ENCODE measurements at places on chromosomes 1 and 21.

DNA sequence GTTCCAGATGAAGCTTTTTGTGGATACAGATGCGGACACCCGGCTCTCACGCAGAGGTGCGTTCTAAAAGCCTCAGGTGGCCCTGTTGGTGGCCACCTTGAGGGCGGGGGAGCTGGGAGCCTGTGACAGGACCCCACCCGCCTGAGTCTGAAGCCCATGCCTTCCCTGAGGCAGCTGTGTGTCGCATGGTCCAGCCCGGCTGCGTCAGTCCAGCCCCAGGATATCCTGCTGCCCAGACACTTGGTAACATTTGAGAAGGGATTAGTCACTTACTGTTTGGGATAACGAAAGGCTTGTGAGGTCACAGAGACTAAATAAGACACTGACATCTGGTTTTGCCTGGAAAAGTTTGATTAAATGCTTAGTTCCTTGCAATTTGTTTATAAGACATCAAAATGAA lies 68.9 kb downstream of the UCK2 start:
- DNase-seq = no peak

DNA sequence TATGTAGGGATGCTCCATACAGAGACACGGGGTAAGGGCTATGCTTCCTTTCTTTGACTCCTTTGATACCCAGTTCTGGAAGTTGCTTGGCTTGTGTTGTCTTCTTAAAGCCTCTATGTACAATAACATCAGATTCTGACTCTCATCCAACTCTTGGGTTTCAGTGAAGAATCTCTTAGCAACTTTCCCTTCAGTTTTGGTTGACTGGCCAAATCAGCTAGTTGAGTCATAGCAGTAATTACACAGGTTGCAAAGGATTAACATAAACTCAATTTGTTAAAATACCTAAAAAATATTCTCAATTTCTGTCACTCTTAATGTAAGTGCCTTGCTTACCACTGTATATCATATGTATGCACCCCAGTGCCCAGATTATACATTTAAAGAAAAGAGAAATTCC lies 9.2 kb downstream of the CD1E start:
- DNase-seq = no peak

DNA sequence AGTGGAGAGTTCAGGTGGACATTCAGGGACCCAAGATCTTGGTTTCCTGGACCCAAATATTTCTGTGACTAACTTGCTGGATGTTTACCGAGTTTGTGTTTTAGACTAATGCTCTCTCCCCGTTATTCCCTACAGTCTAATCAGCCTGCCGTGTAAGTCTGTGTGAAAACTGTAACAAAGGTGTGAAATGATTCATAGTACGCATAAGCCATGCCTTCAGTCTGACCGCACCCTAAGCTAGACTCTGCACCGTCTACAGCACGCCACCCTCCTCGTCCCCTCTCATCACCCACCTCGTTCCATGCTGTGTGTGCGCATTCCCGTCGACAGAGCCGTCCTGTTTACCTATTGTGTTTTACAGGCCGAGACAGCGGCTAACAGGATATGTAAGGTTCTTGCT lies 50.5 kb downstream of the ACTN2 start:
- no peak for DNase-seq

DNA sequence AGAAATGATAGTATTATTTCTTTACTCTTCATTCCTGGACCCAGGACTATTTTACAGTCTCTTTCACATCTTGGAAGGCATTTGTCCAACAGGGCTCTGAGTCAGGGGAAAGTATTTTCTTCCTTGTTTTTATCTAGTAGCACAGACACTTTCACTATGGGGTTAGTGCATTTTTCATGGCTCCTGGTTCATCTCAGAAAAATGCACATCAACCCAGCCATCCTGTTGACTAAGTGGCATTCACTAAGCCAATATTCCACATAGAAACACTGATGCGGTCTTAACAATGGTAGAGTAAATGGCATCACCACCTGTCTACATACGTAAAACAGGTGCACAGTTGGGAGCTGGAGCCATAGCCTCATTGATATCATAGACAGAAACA lies 87.4 kb upstream of the C1orf21 start:
- DNase-seq = peak; percentile 14

- no peak for DNase-seq
Measured at GRCh38 chr1:61083013-61083806, 849 bp downstream of the NFIA start.

DNA sequence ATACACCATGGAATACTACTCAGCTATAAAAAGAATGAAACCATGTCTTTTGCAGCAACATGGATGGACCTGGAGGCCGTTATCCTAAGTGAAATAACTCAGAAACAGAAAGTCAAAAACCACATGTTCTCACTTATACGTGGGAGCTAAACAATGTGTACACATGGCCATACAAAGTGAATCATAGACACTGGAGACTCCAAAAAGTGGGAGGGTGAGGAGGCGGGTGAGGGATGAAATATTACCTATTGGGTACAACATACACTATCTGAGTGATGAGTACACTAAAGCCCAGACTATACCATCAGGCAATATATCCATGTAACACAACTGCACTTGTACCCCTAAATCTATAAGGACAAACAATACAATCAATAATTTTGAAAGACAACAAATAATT lies 39.5 kb upstream of the FAM20B start:
- no peak for DNase-seq

DNA sequence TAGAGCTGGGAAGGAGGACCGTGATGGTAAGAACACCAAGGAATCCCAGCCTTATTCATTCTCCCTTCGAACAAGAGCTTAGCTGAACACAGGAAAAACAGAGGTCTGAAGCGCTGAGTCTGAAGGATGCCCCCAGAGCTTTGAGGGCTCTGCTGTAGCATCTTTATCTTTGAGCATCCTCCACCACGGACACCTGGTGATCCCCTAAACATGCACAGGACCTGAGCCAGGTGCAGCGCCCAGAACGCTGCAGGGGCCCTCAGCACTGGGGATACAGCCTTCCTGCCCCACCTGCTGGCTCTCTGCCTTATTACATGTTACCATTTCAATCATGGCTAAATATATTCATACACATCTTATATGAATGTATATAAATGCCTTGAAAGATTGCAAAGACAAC lies 7.7 kb upstream of the GPATCH4 start:
- peak; percentile 35 for DNase-seq

GRCh38 chr1:157181258-157181657 lies 43.1 kb upstream of the ETV3 start:
- no peak for DNase-seq

- no peak for DNase-seq
Measured at GRCh38 chr1:45952072-45952471, 148.7 kb downstream of the MAST2 start.

GRCh38 chr1:110778821-110779220 lies 94.1 kb upstream of the CD53 start:
- no peak for DNase-seq

DNA sequence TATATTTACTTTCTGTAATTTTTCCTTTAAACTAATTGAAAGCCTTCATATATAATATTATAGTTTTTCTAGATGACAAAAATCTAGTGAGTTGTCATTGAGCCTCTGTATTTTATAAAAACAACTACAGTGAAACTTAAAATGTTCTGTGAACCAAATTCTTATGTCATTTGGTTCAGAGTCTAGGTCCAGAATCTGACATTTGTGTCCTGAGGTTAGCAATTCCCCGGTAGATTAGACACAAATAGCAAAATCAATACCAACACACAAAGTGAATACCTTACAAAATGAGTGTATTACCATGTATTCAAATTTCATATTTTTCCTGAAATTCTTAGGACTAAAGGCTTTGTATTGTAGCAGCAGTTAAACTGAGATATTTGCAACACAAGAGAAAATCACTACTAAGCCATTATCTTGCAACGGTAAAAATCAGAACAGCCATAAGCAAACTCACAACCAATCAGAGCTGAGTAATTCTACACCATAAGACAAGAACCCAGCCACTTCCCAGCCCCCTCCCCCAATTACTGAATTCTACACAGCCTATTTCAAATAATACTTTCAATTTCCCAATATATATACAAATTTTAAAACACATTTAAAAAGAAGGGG lies 573.5 kb downstream of the SMYD3 start:
- DNase-seq = no peak

- DNase-seq = peak; percentile 68
Measured at GRCh38 chr1:37189111-37189510, 154.8 kb upstream of the GRIK3 start.

DNA sequence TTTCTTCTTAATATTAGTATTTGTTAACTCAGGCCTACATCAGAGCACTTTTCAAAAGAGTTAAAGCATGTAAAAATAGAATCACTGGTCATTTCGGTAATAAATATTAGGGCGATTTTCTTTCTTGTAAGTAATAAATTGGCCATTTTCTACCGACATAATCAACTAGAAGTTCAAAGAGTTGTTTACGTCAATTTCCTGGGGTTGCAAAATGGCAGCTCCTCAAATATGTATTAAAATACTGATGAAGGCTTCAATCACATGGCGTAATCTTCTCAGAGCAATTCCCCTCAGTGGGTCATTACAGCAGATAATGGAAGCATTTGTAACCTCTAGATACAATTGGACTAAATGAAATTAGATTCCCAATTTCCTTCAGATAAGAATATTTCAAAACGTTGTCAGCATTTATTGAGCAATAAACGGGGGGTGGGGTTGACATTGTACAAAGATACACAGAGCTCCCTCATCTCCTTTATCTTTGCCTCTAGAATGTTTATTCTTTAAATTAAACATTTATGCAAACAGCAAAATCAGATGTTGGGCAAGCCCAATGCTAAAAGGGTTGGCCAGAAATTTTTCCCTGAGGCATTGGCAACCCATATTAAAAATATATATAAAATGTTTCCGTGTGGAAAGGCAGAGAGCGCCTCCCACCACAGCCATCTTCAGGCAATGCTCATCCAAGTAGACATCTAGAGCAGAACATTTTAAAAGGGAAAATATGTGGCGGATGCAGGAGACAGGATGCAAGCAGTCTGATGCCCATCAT lies 240.6 kb downstream of the NCAM2 start:
- no peak for DNase-seq

DNA sequence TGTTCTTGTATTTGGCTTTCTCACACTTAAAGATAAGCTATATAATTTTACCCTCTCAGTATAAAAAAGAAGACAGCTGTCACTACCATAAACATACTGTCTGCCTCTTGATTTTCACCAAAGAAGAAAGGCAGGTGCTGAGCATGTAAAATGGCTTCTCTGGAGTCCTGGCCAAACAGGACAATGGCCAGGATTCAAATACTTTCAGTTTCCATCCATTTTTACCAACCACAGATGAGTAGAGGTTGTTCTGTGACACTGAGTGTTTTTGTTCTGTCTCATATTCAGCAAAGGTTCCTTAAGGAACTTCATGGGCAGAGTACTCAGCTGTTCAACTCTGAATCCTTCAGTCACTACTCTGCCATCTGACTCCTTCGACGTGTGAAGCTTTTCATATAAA lies 29.4 kb upstream of the RAB3GAP2 start:
- no peak for DNase-seq

DNA sequence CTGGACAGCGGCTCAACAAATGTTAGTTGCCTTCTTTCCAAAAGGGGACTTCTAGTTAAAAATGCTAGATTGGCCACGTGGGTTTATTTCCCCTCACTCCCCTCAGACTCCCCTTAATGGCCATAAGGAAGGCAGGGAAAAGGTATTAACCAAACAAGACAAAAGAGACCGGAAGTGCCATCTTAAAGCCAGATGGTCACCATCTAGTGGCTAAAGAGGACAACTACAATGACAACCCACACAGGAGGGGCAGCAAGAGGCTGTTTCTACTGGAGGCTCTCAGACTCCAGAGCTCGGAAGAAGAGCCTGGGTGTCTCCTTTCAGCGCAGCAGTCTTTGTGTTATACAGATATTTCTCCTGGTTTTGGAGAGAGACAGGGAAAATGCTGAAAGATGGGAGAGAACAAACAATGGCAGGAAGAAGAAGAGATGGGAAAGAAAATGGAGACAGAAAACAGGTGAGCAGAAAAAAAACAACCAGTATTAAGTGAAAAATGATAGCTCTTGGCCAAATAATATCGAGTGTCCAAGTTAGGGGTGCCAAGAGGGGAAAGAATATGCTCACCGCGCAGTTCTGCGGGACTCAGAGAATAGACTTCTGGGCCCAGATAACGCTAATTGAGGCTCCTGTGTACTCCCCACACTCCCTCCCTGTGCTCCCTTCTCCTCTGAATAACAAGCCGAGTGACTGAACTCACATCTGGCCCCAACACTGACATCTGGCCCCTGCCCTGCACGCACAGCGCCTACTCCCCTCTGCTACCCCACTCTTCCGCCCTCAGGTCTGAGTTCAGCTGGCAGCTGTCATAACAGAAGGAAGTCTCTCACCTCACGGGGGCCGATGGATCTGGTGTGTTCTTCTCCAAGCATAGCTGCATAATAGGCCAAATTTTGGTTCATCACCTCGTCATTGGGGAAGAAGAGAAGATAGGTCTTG lies 9.6 kb downstream of the P3H1 start:
- DNase-seq = peak; percentile 59

DNA sequence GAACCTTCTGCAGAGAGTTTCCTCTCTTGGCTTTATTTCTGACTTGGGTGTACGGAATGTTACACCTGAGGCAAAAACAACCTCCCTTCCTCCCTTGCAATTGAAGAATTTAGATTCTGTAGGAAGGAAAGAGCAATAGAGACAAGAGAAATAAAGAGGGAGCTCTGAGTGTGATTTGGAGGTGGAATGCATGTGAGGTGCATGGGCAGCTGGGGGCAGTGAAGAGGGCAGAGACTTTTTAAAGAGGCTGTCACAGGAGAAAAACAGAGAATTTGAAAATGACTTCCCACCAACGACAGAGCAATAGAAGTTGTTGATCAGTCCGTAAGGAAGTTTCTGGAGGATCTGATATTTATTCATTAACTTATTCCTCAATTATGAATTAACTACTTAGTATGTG lies 172.0 kb upstream of the B3GALT2 start:
- DNase-seq = no peak

DNA sequence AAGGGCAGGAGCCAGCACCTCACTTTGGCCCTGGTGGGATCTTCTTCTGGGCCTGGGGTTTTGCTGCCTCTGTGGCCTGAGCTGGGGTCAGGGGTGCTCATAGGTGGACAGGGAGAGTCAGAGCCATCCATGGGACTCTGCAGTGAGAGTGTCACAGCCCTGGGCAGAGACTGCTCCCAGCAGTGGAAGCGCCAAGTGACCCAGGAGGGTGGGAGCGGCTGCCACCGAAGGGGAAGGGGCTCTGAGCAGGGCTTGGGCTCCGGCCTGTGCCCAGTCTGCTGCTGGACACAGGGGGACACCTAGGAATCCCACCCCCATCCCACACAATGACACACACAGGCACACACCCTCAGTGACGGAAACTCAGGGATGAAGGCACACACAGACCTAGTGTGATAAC lies 368 bp downstream of the CLCNKB start:
- DNase-seq = no peak

DNA sequence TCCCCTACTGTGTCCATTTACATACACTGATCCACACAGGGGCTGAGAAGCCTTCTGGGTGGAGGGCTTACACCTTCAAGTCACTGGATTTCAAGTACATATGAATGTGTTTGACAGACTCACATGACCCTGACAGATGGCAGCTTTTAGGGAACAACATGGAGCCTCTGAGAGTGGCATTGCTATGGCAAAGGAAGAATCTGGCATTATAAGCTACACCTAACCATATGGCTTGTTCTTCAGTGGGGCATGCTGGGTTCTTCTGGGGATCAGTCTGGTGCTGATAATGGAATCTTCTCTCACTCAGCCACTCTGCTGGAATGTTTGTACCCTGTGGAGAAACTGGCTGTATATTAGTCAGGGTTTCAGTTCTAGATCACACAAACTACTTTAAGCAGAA lies 68.5 kb upstream of the PDE4B start:
- DNase-seq = no peak

Measured in NCI-H774 (cell line).